ENCODE measurements at places on chromosomes 12 and 14.

DNA sequence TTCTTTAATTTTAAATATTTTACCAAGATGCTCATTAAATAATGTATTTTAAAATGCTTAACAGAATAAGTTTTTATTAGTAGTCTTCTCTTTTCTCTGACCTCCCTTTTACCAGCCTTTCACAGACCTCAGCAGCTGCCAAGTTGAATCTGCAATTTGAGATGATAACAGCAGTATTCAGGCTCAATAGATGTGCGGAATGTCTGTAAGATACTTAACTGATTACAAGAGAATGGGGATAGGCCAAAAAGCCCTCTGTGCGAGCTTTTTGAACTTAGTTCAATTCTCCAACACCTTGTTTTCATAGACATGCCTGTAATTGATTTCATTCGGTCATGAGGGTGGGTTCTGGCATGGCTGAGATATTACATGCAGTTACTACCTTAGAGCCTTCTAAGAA is 277.2 kb downstream of the TMTC2 start:
- DNase-seq: no peak

DNA sequence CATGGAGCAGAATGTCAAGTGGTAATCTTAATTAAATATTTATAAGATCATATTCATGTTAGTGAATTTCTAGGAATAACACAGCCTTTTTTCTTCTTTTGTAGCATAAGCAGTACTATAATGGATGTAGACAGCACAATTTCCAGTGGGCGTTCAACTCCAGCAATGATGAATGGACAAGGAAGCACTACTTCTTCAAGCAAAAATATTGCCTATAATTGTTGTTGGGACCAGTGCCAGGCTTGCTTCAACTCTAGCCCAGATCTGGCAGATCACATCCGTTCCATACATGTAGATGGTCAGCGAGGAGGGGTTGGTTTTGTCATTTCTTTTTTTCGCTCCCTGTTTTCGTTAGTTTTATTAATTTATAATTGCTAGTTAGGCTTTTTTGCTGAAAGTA is 23.1 kb downstream of the AEBP2 start:
- DNase-seq: no peak

GRCh38 chr12:53170876-53171724 is 9.4 kb upstream of the ZNF740 start:
- DNase-seq: no peak

DNA sequence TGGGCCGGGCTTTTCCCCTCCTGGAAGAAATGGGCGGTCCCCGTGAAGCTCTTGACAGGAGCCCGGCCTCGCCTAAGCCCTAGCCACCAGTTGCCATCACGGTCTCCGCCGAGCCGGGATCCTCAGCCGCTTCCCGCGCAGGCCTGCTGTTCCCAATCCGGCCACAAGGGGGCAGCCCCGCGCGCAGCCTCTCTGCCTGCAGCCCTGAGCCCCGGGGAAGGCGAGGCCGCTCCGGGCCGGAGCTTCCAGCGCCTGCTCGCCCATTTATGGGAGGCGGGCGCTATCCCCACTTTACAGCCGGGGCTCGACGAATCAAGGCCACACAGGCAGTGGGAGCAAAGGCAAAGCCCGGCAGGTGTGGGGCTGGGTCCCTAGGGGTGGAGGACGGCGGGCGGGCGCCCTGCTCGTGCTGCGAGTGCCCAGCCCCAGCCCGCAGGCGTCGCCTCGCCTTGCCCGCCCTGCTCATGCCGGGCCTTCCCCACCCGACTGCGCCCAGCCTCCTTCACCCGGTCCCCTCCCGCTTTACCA is 61.5 kb downstream of the LGMN start:
- peak; percentile 93 for DNase-seq

GRCh38 chr14:68359022-68359836 is 433.6 kb downstream of the ZFP36L1 start:
- DNase-seq: no peak
